Activated CD8-positive, alpha-beta memory T cell treated with anti-CD3 and anti-CD28 coated beads for 48 hours (primary cell): ENCODE measurements at places on chromosomes 7 and 10.

- DNase-seq, result no peak
These were observed 133.7 kb upstream of the RSU1 start for GRCh38 chr10:16950656-16951601.

DNA sequence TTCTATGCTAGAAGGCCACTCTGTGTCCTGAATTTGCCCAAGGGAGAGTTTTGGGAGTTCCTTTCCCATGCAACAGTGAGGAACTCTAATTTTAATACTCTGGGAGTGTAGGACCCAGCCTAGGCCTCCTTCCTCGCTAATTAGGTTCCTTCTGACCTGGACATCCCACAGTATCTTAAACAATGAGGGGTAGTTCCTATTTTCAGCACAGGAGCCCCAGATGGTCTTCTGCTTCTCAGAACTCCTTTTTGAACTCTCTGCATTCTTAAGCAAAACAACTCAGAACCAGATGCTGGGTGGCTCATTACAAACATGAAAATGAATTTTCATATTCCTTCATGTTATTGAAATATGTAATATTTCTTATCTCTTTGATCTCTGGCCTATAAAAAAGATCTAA is 116.9 kb downstream of the LRMDA start:
- DNase-seq, result no peak

DNA sequence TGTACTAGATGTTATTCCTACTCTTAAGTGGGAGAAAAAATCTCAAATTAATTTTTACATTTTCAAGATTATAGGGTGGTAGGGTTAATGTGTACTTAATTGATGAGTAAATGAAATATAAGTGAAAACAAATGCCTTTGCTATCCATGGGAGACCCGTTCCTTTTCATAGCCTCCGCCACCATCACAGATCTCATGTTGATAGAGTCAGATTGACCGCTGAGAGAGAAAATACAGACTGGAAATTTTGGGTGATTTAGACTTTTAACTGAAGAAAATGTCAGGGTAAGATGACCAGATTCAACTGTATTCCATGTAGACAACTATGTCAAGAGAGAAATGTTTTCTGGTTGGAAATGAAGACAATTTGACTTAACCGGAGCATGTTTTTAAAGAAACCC is 446.2 kb downstream of the AUTS2 start:
- no peak for DNase-seq

GRCh38 chr7:132307465-132307864 is 268.8 kb downstream of the PLXNA4 start:
- no peak for DNase-seq

- no peak for DNase-seq
These were observed 230.7 kb downstream of the RPS24 start for GRCh38 chr10:78264361-78264760.

- peak; percentile 49 for DNase-seq
These were observed 22.7 kb downstream of the AP5Z1 start for GRCh38 chr7:4797858-4798705.

DNA sequence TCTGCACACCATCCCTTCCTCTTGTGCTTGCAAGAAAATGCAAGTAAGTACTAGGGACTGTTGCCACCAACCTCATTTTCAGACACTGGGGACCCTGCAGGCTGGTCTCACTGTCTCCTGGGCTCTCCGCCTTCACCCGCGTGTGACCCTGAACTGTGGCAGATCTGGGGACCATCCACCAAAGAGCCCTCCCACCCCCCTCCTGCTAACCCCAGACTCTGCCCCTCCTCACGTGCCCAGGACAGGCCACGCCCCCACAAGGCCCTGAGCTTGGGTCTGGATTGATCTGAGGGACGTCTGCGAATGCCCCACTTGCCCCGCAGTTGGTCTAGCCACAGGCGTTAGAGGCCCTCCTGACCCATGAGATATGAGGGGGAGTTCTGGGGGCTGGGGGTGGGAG is 8.1 kb downstream of the CNPY1 start:
- DNase-seq, result no peak

DNA sequence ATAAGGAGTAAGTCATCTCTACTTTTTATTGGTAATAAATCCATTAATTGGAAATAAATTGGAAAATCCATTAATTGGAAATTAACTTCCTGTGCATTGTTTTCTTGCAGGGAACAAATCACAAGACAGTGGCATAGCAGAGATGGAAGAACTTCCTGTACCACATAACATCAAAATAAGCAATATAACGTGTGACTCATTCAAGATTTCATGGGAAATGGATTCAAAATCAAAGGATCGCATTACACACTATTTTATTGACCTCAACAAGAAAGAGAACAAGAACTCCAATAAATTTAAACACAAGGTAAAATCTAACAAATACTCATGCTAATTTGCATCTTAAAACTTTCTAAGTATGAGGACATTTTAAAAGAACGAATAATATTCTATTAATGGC is 57.8 kb downstream of the PHYHIPL start:
- no peak for DNase-seq

- DNase-seq, result no peak
These were observed 9.6 kb downstream of the IL2RA start for GRCh38 chr10:6052247-6053221.
